NCI-H526 treated with DMSO at 0.1 percent for 48 hours (cell line): ENCODE measurements at places on chromosomes 2 and 18.

GRCh38 chr2:133846476-133846875 lies 278.2 kb upstream of the NCKAP5 start:
- DNase-seq: no peak

DNA sequence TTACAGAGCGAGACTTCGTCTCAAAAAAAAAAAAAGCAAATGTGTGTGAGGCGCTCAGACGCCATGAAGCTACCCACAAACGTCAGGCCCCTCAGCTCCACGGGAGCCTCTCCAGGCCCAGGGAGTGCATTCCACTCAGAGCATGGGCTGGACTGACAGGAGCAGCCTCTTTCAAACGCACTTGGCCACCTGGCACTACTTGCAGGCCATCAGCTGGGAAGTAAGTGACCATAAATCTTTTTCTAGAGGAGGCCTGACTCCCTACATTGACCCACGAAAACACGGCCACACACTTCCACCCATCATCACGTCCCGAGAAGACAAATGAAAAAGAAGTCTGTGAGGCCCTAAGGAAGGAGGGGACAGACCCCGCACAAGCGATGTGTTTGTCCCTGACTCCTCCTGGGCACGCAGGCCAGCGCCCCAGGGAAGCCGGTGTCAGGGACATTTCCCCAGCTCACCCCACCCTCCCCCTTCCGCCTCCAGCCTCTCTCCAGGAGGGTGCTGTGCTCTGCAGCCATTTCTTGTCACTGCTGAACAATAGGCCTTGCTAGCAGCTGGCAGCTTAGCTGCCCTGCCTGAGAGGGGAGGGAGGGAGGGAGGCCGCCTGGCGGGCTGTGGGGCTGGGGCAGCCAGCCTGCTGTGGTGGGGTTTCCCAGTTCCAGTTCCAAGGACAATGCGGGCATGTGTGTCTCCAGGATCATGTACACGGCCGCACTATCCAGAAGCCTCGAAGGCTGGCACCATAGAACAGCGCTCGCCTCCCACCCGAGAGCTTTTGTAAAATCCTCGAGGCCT lies 26.6 kb downstream of the SERTAD2 start:
- no peak for DNase-seq

DNA sequence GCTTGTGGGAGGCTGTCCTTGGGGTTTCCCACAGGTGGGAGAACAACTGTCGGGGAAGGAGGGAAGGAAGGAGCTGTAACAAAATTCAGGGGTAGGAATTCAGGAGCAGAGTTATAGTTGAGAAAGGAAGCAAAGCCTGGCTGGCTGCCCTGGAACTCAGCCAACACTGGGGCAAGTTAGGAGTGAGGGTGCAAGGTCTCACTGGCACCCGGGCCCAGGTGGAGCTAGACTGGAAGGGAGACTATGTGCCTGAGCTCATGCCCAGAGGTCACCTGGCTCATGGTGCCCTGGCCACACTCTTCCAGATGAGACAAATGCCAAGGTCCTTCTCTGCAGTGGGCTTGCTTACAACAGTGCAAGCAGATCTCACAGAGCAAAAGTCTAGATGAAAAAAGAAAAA lies 75.6 kb upstream of the ARHGAP28 start:
- DNase-seq: no peak

- no peak for DNase-seq
Measured at GRCh38 chr2:241944821-241945220, 75.3 kb downstream of the RTP5 start.

- no peak for DNase-seq
Measured at GRCh38 chr2:1736997-1737480, 7.3 kb downstream of the PXDN start.

- DNase-seq: no peak
Measured at GRCh38 chr2:12710301-12710700, 6.4 kb upstream of the TRIB2 start.

GRCh38 chr18:3223356-3223755 lies 3.6 kb upstream of the MYOM1 start:
- DNase-seq: no peak

DNA sequence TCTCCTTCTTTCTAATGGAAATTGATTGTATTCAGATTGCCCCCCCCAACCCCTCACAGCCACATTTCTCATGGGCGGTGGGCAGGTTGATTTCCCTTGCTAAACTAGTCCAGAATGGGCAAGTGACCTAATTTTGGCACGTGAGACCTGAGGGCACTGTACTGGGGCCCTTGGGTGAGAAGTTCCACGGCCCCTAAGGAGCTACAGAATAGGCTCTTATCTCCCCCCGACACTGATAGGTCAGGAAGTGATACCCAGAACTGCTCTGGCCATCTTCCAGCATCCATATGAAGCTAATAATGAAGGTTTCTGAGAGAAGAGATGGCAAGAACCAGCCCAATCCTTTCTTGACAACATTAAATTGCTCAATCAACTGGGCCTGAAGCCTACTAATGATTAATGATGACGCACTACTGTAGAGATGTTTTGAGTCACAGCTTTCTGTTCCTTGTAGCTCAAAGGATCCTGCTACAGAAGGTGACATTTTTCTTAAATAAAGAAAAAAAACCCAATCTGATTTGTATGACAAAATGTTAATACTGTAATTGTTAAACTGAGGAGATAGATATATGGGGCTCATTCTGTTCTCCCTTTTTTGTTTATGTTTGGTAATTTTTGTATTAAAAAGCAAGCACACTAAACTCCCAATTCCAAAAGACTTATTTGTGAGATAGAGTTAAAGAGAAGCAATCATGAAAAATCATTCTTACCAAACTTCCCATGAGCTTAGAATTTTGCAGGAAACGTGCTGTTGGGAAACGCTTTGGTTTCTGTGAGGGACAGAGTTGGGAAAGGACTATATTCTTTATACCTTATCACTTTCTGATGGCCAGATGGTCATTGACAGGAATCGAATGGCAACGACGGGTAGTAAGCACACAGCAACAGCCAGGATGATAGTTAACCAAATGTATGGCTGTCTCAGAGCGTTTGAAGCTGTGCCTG lies 28.2 kb upstream of the NARS1 start:
- no peak for DNase-seq

DNA sequence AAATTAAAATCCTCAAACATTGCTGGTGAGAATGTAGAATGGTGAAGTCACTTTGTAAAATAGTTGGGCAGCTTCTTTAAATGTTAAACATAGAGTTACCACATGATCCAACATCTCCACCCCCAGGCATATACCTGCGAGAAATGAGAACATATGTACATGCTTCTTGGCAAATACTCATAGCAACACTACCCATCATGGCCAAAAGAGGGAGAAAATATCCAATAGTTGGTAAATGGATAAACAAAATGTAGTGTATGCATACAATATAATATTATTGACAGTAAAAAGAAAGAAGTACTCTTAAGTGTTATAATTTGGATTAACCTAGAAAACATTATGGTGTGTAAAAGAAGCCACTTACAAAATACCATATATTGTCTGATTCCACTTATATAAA lies 185.9 kb downstream of the CDH7 start:
- no peak for DNase-seq

DNA sequence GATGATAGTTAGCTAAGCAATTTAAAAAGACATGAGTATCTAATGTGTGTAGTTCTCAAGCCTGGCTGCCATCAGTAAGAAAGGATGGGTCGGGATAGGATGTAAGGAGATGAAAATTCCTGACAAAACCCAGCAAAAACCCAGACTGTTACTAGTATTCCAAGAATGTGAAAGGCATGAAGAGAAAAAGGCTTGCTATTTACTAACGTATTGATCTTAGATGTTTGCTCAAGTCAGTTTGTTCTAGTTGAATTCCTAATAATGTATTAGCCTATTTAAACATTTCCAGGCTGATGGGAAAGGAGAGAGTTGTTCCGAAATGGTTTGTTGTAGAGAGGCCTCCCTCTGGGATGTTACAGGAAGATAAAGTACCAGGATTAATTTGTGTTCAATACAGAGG lies 88.2 kb downstream of the ZNF532 start:
- no peak for DNase-seq

GRCh38 chr18:23900994-23901393 lies 113.6 kb upstream of the TTC39C start:
- no peak for DNase-seq

DNA sequence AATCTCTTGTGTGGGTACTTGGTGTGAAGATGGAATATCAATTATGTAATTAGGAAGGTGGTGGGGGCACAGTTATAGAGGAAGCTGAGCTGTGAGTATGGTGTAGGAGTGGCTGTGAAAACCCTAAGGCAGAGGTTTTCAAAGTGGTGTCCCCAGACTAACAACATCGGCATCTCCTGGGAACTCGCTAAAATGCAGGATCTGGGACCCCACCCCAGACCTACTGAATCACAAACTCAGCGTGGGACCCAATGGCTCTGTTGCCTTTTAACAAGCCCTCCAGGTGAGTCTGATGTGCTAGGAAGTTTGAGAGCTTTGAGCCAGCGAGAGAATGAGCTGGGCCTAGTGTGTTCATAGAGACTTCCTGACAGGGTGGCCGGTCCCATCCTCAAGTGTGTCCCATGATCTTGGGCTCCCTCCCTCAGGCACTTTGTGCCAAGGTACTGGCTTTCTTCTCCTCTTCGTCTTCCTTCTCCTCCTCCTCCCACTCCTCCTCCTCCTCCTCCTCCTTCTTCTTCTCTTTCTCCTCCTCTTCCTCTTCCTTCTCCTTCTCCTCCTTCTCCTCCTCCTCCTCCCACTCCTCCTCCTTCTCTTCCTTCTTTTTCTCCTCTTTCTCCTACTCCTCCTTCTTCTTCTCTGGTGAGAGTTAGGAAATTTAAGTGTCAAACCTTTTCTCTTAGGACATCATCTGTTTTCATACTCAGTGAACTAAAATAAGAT lies 86.6 kb downstream of the PDK1 start:
- no peak for DNase-seq

DNA sequence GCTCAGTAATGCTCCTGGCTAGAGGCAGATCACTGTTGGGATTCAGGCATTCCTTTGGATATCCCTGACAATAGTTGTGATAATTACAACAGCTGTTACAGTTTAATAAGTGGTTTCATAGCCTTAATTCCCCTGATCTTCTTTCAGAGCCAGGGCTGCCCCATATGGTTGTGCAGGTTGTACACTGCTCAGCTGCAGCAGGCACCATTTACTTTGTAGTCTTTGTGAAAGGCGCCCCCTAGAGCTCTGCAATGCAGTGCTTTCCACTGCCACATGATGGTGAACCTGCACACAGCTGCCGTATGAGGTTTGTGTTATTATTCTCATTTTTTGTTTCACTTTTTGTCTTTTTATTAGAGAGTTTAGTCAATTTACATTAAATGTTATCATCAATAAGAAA lies 239.1 kb downstream of the KCNS3 start:
- peak; percentile 5 for DNase-seq

GRCh38 chr2:63438181-63438580 lies 150.1 kb downstream of the WDPCP start:
- DNase-seq: no peak

GRCh38 chr2:154551649-154552048 lies 146.8 kb upstream of the KCNJ3 start:
- DNase-seq: no peak

DNA sequence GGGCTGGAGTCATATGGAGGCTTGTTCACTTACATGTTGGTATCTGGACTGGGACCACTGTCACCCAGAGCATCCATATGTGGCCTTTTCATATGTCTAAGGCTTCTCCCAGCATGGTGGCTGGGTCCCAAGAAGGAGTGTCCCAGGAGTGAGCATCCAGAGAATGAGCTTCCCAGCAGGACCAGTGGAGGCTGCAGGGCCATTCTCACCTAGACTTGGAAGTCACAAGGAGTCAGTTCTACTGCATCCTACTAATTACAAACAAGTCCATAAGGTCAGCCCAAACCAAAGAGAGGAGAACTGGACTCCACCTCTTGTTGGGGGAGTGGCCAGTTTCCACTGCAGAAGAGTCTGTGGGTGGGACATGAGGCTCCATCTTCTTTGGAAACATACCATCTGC lies 5.1 kb upstream of the TEX51 start:
- DNase-seq: no peak

GRCh38 chr2:235218486-235218907 lies 266.7 kb downstream of the SH3BP4 start:
- no peak for DNase-seq

DNA sequence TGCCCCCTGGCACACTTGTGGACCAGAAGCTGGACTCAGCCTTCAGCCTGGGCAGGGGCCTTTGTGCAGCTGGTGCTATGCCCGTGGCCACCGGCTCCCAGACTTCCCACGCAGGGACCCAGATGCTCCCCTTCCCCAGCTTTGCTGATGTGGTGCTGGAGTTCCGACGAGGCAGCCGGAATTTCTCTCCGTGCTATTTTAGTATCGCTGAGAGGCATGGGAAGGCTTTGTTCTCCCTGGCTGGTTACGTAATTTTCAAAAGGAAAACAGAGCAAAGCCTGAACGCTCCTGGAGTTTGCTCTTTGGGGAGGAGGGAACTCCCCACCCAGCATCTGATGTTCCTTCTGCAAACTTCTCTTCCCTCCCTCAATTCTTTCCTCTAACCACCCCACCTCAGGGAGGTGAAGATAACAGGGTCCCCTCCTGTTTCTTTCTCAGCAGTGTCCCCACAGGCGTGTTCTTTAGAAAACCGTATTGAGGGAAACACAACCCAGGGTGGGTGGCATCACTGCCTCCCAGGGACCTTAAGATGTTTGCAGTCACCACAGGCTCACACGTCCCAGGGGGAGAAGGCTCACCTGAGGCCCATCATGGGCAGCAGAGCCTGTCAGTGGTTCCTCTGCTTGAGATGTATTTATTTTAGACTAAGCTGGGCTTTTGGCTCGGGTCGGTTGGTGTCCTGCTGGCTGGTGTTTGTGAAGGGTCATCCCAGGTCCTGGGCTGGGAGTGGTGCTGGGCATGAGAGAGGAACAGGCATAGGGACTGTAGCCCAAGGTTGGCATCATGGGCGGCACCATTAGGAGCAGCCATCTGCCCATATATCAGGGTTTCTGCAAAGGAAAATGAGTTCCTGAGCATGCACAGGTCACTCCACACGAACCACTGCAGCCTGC lies 95.0 kb downstream of the MAPK4 start:
- no peak for DNase-seq

DNA sequence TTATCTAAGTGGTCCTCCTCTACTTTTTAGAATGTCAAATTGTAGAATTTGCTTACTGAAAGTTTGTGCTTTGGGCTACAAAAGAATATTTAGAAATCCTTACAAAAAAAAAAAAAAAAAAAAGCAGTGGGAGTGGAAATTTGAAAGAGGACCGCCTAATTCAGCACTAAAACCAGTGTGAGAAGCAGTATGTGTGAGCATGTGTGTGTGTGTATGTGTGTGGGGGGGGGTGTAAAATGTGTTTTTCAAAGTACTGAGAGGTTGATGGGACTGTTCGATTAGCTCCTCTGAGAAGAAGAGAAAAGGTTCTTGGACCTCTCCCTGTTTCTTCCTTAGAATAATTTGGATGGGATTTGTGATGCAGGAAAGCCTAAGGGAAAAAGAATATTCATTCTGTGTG lies at the start of gene VIT:
Gene VIT (plus strand): TSS at position 175 of the 400 bp plus-strand sequence. CDS start 19,664 bp downstream, outside the sequence.
- no peak for DNase-seq

DNA sequence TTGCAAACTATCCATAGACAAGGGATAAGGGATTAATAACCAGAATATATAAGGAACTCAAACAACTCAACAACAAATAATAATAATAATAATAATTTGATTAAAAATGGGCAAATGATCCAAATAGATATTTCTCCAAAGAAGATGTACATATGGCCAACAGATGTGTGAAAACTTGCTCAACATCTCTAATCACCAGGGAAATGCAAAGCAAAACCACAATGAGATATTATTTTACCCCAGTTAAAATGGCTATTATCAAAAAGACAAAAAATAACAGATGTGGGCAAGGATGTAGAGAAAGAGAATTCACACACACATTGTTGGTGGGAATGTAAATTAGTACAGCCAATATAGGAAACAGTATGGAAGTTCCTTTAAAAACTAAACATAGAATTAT lies 26.9 kb downstream of the DNAH7 start:
- no peak for DNase-seq

GRCh38 chr2:237533668-237534161 lies 32.7 kb upstream of the PRLH start:
- no peak for DNase-seq
